Karpas-422 (cell line): ENCODE measurements at places on chromosomes 2 and 18. TPM values are rescaled to one million over a fixed set of nuclear protein-coding genes. Genes with fewer than 3 reads are reported as not detected.

Gene IL36G
- not detected in 2 replicates for total RNA-seq

GRCh38 chr2:211423018-211423417 lies 866.6 kb downstream of the CPS1 start:
- H3K27me3 ChIP-seq: no peaks in the 10 kb centered on the region
- H3K4me1 ChIP-seq: no peaks in the 10 kb centered on the region
- H3K36me3 ChIP-seq: no peaks in the 10 kb centered on the region
- no peak for DNase-seq

DNA sequence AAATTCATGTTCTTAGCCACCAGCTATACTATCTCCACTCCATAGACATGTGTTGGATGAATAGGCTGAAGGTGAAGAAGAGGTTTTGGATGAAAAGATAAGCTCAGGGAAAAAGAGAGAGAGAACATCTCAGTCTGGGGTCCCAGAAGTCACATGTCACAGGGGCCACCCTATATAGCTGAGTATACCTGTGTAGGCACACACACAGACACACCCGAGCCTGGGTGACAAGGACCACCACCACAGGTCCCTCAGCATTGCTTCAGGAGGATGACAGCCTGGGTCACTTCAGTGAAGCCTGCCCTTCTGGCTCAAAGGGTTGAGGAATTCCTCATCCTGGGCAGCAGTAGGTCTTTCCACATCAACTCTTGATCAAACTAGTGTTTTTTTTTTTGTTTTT lies 56.2 kb downstream of the POLR1A start:
- no peak overlapping the region for H3K4me3 ChIP-seq
- H3K36me3 ChIP-seq: peaks cover 63% of the 10 kb centered on the region; the same call in 1 of the 2 replicates
- DNase-seq: no peak

GRCh38 chr2:226655871-226656270 lies 143.7 kb downstream of the IRS1 start:
- no peaks in the 10 kb centered on the region for H3K27me3 ChIP-seq
- DNase-seq: no peak
- no peak overlapping the region for H3K4me3 ChIP-seq
- no peaks in the 10 kb centered on the region for H3K36me3 ChIP-seq

Gene UGT1A8
- total RNA-seq: 0.18 TPM in 1 of 2 replicates, not detected in the other

Gene BOLA3
- 37.3 and 120 TPM in 2 replicates for total RNA-seq

DNA sequence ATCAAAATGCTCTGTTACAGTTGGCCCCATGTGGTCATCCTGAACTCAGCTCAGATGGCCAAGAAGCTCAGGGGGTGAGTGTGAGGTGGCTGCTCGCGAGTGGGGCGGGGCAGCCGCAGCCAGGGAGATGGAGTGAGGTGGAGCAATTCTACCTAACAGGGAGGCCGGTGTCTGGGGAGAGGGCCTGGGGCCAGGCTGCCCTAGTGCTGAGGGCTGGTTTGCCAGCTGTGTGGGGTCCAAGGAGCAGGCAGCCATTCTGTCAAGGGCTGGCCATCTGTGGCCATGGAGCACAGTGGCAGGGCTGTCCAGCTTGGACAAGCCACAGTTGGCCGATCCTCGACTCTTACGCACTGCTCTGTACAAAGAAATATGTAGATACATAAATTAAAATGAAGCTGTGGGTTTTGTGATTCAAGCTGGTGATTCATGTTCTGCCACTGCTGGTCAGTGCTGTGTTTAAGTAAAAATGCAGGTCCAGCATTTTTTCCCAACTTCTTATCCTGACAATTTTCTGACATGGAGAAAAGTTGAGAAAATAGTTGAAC lies 82.1 kb downstream of the HS6ST1 start:
- H3K4me3 ChIP-seq: no peak overlapping the region
- H3K27ac ChIP-seq: no peak overlapping the region
- no peak for DNase-seq

GRCh38 chr2:235968616-235969324 lies 199.4 kb downstream of the GBX2 start:
- H3K4me3 ChIP-seq: no peak overlapping the region
- no peaks in the 10 kb centered on the region for H3K27me3 ChIP-seq
- H3K27ac ChIP-seq: no peak overlapping the region
- H3K4me1 ChIP-seq: no peaks in the 10 kb centered on the region
